Activated CD8-positive, alpha-beta memory T cell treated with anti-CD3 and anti-CD28 coated beads, Interleukin-2, amount 10 ng/mL, durations not matched to agents 7 days and 5 days (primary cell): ENCODE measurements at places on chromosomes 4 and X. TPM values are rescaled to one million over a fixed set of nuclear protein-coding genes. Genes with fewer than 3 reads are reported as not detected.
A peak's percentile ranks its signal among the peaks of the same experiment; 100 is the strongest.

FATE1 gene
- total RNA-seq, result not detected

DNAAF6 gene
- total RNA-seq, result not detected

- peak overlapping the region; percentile 72 for H3K4me3 ChIP-seq
- H3K27ac ChIP-seq, result no peak overlapping the region
- peaks cover 10% of the 10 kb centered on the region for H3K4me1 ChIP-seq
- peaks cover 3% of the 10 kb centered on the region for H3K27me3 ChIP-seq
- no peak for DNase-seq
Measured at GRCh38 chrX:39613482-39613995, 484.2 kb downstream of the BCOR start.

LGI2 gene
- not detected for total RNA-seq

DNA sequence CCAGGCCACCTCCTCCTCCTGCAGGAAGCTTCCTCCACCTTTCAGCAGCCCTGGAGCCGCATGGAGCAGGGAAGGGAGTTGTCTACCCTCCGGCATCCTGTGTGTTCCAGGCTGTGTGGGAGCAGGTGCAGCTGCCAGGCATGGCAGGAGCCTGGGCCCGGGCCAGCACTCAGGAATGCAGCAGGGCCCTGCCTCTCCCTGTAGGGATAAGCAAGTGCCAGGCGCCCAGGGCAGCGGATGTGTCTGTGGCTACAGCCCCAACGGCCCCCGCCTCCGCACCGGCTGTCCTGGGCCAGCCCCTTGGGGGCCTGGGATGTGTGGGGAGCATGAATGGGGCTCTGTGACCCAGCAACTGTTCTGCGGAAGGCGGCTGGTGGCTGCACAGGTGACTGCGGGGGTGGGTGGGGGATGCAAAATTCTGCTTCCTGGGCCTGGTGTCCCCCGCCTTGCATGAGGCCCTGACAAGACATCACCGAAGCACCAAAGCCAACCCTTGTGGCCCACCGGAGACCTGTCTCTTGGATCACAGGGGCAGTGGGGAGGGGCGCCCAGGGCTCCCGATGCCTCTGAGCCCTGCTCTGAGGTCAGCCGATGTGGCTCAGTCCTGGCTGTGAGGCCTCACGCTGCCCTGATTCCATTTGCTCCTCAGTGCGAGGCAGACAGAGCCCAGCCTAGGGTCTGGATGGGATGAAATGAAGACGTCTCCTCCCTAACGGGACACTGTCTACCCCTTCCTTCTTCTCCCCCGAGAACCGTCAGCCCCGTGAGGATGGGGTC is 1.4 kb upstream of the DOK7 start:
- H3K27ac ChIP-seq, result no peak overlapping the region
- peaks cover 15% of the 10 kb centered on the region for H3K27me3 ChIP-seq
- H3K36me3 ChIP-seq, result no peaks in the 10 kb centered on the region
- H3K4me3 ChIP-seq, result no peak overlapping the region

DNA sequence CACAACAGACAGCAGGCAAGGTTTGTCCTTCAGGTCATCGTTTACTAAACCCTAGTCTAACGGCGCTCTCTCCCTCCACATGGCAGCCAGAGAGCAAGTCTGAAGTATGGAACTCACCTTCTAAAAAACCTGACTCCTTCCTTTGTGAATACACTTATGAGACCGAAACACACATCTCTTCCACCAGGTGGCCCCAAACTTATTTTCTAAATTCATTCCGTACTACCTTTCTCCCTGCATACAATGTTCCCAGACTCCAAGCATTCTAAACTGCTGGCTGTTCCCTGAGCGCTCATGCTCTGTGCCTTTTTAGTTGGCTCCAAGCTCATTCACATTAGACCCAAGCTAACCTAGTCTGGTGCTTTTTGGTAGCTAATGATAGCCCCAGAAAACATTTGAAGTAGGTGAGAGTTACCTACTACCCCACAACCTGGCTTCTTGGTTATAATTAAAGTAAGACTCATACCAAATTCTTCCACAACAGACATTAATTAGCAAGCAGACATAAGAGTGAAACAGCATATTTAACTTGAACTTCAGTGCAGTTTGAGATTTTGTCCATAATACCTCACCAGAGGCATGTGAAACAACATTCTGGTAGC is 67.6 kb upstream of the DCLK2 start:
- H3K4me3 ChIP-seq, result no peak overlapping the region
- no peaks in the 10 kb centered on the region for H3K36me3 ChIP-seq
- no peak overlapping the region for H3K27ac ChIP-seq
- peaks cover 13% of the 10 kb centered on the region for H3K27me3 ChIP-seq
- no peak for DNase-seq
- H3K4me1 ChIP-seq, result no peaks in the 10 kb centered on the region

TEX11 gene
- not detected for total RNA-seq

- H3K36me3 ChIP-seq, result peaks cover 27% of the 10 kb centered on the region
- H3K4me1 ChIP-seq, result peaks cover 24% of the 10 kb centered on the region
- peak; percentile 91 for DNase-seq
- H3K4me3 ChIP-seq, result peak within 1 kb of the TSS; percentile 94
- H3K27me3 ChIP-seq, result no peaks in the 10 kb centered on the region
Measured at GRCh38 chrX:1537031-1537715, at the start of gene P2RY8. TSS of gene P2RY8 (minus strand) at chrX:1537185. CDS start at chrX:1466558, 70,627 bp downstream.

- no peak for DNase-seq
- no peaks in the 10 kb centered on the region for H3K36me3 ChIP-seq
- H3K4me1 ChIP-seq, result no peaks in the 10 kb centered on the region
- H3K27me3 ChIP-seq, result no peaks in the 10 kb centered on the region
Measured at GRCh38 chrX:27251369-27251768, 211.8 kb downstream of the PPP4R3C start.

- H3K4me1 ChIP-seq, result no peaks in the 10 kb centered on the region
- no peaks in the 10 kb centered on the region for H3K36me3 ChIP-seq
- H3K27me3 ChIP-seq, result no peaks in the 10 kb centered on the region
- DNase-seq, result no peak
- no peak overlapping the region for H3K27ac ChIP-seq
Measured at GRCh38 chr4:59553721-59554091, 1646.4 kb upstream of the ADGRL3 start.

GRCh38 chr4:117893207-117893606 is 141.1 kb upstream of the NDST3 start:
- no peaks in the 10 kb centered on the region for H3K27me3 ChIP-seq
- no peaks in the 10 kb centered on the region for H3K4me1 ChIP-seq
- no peak for DNase-seq
- H3K27ac ChIP-seq, result no peak overlapping the region
- H3K36me3 ChIP-seq, result no peaks in the 10 kb centered on the region
- H3K4me3 ChIP-seq, result no peak overlapping the region

JCHAIN gene
- not detected for total RNA-seq

- peak overlapping the region; percentile 87 for H3K27ac ChIP-seq
- H3K4me3 ChIP-seq, result peak overlapping the region; percentile 41
- no peaks in the 10 kb centered on the region for H3K27me3 ChIP-seq
- peaks cover 47% of the 10 kb centered on the region for H3K4me1 ChIP-seq
- H3K36me3 ChIP-seq, result peaks cover 11% of the 10 kb centered on the region
- DNase-seq, result peak; percentile 43
Measured at GRCh38 chrX:38811515-38812243, 10.4 kb downstream of the MID1IP1 start.

TCEAL2 gene
- not detected for total RNA-seq

RHOXF1 gene
- total RNA-seq, result not detected

DNA sequence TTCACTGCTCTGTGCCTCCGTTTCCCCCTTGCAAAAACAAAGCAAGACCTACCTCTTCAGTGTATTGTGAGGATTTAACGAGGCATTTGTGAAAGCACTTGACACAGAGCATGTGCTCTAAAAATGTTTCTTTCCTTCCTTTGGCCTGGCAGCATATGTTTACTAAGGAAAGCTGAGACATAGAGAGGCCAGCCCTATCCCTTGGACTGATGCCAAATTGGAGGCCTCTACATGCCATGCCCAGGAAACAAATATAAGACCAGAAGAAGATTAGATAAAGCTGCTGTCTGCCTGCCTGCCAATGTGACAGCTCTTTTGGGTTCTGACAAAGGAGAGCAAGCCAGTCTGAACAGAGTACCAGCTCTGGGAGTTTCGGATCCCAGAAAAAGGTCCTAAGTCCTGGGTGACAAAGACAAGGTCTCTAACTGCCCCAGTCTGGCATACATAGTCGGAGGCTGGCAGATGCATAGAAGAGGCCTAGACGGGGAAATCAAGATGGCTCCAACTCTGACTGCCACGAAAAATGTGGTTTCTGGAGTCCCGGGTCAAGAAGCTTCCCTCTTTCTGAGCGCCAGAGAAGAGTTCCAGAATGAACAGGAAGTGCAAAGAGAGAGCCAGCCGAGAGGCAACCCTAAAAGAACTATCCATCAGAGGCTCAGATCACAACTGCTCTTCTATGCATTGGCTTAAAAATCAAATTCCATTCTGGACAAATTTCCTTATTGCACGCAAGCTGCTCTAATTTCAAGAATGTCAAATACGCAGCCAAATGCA is 25.8 kb downstream of the OTUD6A start:
- no peak overlapping the region for H3K4me3 ChIP-seq
- H3K4me1 ChIP-seq, result no peaks in the 10 kb centered on the region
- no peak for DNase-seq
- H3K27me3 ChIP-seq, result no peaks in the 10 kb centered on the region

DNA sequence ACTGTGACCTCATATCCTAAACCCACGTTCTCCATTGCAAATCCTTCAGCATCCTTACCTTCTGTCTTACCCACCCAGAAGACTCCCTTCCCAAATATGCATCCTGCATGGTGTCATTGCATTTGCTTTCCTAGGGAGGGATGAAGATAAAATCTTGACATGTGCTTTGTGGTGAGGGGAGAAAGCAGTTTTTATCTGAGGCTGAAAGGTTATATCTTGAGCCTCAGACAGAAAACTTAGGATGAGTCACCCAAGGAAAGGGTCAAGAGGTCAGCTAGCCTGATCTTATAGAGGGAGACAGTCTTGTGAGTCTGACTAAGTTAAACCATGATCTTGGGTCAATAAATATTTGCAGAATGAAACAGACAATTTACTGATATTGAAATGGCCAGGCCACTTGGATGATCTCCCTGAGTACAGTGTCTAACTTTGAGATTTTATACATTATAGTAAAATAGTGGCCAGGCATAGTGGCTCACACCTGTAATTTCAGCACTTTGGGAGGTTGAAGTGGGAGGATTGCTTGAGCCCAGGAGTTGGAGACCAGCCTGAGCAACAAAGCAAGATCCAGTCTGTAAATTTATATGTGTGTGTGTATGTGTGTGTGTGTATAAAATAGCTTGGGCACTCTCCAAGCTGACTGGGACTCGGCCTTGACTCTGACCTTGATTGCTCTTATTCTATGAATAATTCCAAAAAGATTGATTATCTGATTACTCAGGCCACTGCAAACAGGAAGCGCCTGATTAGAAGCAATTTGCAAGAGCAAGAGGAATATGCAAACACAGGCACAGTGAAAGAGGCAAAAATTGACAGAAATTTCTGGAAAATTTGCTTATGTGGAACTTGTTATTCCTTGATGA is 15.4 kb upstream of the FAM9C start:
- no peaks in the 10 kb centered on the region for H3K27me3 ChIP-seq
- H3K4me1 ChIP-seq, result peaks cover 21% of the 10 kb centered on the region
- H3K4me3 ChIP-seq, result no peak overlapping the region
- DNase-seq, result no peak
- no peak overlapping the region for H3K27ac ChIP-seq
- peaks cover 13% of the 10 kb centered on the region for H3K36me3 ChIP-seq

- peaks cover 11% of the 10 kb centered on the region for H3K4me1 ChIP-seq
- no peak overlapping the region for H3K4me3 ChIP-seq
- H3K27ac ChIP-seq, result no peak overlapping the region
- no peak for DNase-seq
Measured at GRCh38 chrX:45518552-45518951, 317.9 kb upstream of the DIPK2B start.
